ELR (cell line): ENCODE measurements at places on chromosomes 16 and 17.

- DNase-seq, result peak; percentile 63
Measured at GRCh38 chr17:1882836-1883235, 53.0 kb downstream of the RPA1 start.

DNA sequence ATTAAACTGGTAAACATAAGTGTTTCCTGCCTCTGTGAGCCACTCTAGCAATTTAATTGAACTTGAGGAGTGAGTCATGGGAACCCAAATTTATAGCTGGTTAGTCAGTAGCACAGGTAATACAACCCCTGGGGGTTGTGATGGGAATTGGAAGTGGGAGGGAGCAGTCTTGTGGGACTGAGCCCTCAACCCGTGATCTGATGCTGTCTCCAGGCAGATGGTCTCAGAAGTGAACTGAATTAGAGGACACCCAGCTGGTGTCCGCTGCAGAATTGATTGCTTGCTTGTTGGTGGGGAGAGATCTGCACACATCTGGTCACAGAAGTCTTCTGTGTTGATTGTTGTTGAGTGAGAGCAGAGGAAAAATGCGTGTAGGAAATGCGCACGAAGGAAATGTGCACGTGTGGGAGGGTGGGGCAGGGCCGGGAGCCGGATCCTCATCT is 7.7 kb upstream of the ST6GALNAC2 start:
- peak; percentile 78 for DNase-seq

GRCh38 chr16:86403541-86404163 is 106.7 kb upstream of the FOXF1 start:
- peak; percentile 53 for DNase-seq

GRCh38 chr17:29589524-29590410 is at the start of gene GIT1:
GIT1 (minus strand) TSS chr17:29589648; CDS start chr17:29589378, 270 bp downstream.
- DNase-seq, result peak; percentile 91

- DNase-seq, result no peak
Measured at GRCh38 chr17:17757391-17757791, 76.1 kb downstream of the RAI1 start.

- DNase-seq, result no peak
Measured at GRCh38 chr17:4375039-4375748, 8.7 kb upstream of the UBE2G1 start.

GRCh38 chr16:57611706-57612105 is 16.7 kb upstream of the ADGRG1 start:
- DNase-seq, result no peak

GRCh38 chr16:86249631-86250030 is 260.7 kb upstream of the FOXF1 start:
- no peak for DNase-seq

GRCh38 chr17:7740481-7741001 is 23.0 kb downstream of the DNAH2 start:
- no peak for DNase-seq

DNA sequence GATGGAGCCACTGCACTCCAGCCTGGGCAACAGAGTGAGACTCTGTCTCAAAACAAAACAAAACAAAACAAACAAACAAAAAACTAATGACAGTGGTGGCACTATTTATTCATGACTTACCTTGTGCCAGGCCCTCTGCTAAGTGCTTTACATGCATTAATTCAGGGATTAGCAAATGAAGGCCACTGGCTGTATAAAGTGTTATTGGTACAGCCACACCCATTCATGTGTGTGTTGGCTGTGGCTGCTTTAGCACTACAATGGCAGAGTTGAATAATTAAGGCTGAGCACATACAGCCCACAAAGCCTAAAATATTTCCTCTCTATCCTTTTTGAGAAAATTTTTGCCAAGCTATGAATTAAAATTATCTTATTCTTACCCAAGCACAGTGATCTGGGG is 531.8 kb upstream of the CDH5 start:
- DNase-seq, result no peak

- no peak for DNase-seq
Measured at GRCh38 chr17:1764284-1764683, 2.4 kb downstream of the SERPINF1 start.

GRCh38 chr16:50771366-50771765 is 29.5 kb downstream of the CYLD start:
- peak; percentile 85 for DNase-seq

DNA sequence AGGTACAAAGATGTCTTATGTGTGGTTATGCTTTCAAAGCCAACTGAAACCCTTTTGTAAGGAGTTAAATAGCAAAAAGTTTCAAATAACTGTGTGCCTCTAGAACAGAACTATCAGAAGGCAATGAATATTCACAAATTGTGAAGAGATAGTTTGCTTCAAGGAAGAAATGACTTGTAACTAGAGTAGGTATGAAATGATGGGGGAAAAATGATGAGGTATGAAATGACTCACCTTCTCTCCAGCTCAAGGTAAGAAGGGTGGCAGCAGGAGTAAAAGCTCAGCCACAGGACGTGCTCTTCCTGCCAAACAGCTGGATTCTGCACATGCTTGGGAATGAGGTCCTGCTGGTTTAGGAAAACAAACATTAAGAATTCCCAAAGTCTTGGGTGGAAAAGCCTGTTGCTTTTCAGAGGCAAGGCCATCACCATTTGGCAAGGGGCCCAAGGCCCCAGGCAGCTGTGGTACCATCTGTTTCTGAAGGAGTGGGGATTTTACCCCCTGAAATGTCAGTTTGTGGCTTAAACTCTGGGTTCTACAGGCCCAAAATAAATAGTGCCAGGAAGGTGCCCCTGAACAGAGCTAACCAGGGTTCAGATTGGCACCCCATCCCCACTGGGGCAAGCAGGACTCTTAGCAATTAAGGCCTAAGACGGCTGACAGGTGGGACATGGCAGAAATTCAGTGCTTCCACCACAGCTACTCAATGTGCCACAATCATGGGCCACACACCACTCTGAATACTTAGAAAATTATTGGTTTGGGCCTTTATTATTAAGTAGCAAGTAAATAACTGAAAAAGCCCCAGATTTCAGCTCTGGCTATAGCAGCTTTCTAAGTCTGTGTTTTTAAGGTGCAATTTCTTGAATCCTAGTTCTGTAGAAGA is 13.3 kb downstream of the HERPUD1 start:
- DNase-seq, result no peak

DNA sequence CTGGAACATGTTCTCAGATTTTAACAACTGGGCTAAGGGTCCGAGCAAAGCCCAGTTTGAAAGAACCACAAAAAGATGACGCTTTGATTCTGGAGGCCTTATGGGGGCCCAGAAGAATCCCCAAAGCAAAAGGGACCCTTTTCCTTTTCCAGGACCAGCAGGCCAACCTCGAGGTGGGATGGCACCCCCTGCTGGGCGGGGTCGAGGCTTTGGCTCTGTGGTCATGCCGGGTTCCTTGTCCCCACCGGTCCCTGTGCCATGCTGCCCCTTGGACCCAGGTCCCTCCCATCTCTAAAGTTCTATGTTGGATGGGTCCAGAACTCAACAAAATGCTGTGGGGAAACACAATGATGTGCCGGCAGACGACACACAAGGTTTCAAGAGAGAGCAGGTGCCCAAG is 30.9 kb downstream of the TMEM204 start:
- peak; percentile 7 for DNase-seq

GRCh38 chr16:64240586-64240985 is 881.3 kb downstream of the CDH11 start:
- no peak for DNase-seq

DNA sequence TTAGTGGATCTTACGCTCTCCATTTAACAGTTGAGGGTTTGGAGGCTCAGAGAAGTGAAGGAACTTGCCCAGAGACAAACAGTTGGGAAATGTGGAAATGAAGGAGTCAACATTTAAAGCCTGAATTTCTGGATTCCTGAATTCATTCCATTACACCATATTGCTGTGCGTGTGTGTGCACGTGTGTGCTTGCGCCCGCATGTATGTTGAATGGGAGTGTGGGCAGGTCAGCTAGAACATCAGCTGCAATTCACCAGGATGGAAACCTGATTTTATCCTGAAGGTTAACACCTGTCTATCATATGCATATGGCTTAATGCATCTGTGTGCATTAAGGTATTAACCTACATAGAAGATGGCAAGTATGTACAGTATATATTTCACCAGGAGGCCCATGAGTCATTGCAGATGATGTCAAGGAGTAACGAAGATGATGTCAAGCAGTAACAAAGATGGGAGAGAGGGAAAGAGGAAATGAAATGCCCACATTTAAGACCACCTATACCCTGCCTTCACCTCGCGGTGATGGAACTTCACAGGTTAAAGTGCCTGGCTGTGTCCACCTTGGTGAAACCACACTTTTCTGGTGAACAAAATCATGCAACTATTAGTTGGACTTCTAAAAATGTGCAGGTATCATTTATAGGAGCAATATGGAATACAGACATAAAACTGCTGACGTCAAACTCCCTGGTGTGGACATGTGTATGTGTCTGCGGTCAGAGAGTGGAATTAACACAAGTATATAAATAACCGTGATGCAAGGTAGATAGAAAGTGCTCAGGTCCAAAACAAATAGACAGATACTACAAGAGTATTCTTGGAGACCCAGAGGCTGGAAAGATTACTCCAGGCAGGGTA is 832 bp upstream of the ADAP2 start:
- DNase-seq, result peak; percentile 21

DNA sequence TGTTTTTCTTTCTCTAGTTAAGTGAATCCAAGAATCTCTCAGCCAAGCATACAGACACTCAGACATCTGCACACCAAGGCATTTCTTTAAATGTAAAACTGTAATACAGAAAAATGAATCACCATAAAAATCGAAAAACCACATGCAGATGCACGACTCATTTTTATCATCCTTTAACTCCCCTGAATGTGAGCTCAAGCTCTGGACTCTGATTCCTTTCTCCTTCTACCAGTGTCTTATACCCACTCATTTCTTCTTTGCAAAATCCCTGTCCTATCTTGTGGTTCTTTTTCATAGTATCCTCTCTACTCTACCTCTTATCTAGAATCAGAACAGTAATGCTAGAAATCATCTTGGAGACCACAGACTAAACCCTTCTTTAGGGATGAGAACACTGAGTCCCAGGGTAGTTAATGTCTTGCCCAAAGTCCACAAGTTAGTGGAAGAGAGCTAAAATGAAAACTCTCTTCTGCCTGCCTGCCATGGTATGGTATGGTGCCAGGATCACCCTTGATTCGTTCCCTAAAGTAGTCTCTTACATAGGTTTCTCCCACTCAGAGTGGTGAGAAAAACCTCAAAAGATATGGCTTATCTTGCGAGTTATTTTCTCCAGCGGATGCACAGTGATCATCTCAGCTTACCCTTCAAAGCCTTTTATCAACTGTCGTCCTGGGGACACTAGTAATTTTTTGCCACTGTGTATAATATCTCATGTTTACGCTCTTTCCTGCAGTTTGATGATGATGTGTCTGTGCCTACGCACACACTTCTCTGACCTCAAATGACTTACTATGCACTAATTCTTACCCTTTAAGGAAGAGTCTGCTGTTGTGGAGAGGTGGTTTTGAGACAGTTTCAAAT is 30.2 kb downstream of the BRD7 start:
- peak; percentile 32 for DNase-seq

GRCh38 chr16:9279291-9280068 is 188.0 kb downstream of the HAPSTR1 start:
- no peak for DNase-seq

DNA sequence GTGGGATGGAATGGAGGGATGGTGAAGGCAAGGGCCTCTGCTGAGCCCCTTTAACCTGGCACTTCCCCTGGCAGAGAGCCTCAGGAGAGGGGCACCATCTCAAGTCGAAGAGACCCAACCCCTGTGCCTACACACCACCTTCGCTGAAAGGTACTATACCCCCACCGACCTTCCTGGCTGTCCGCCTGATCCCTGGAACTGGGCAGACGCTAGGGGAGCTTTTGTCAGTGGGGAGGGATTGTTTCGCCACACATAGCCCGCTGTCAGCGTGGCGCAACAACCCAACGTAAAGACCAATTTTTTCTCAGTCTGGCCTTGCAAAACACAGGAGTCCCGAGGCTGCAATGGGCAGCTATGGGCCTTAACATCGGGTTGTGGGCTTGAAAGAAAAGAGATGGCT is 3.1 kb downstream of the PPP1R1B start:
- no peak for DNase-seq

DNA sequence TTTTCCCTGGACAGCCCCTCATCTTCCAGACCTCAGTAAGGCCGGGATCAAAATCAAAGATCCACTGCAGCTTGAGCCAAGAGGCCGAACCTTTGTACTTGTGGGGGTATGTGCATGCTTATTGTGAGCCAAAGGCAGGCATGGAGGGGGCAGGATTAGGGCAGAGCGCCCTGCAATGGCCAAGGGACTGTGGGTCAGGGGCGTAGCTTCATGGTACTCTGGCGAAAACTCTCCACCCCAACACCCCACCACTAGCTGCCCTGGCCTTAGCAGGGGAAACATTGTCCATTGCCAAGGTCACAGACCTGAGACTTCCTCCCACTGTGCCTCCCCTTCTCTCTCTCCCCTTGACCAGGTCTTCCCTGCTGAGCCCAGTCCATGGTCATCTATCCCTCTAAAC is 90.1 kb downstream of the TMEM132E start:
- DNase-seq, result no peak

GRCh38 chr17:71461498-71462169 is 659.2 kb upstream of the SOX9 start:
- DNase-seq, result no peak

DNA sequence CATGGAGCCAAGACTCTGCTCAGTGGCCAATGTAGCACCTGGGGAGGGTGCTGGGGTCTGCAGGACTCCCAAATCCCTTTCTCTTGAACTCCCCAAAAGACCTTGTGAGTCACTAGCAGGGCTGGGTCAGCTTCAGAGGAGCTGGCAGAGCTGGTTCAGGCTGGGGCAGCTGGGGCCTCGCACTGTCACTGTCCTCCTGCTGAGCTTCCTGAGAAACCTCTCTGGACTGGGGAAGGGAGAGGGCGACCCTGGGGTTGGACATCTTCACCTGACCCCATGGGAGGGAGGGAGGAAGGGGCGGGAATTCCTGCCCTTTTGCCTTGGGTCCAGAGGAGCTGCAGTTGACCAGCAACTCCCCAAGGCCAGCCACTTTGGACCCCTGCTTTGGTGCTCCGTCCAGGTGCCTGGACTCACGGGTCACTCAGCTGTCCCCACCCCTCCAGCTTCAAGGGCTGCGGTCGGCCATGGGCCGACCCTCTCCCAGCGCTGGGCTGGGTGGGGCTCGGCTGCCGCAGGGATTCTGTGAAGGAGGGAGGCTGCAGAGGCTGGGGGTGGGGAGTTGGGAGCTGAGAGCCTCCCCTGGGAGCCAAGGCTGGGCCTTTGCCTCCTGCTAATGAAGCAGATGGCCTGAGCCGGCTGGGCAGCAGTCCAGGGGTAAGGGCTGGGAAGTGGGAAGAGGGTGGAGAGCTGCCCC is 9.2 kb downstream of the FMNL1 start:
- peak; percentile 64 for DNase-seq
